ENCODE measurements at places on chromosomes 3 and 15.

- no peak for DNase-seq
These were observed 137.9 kb upstream of the LRIG1 start for GRCh38 chr3:66638717-66639116.

DNA sequence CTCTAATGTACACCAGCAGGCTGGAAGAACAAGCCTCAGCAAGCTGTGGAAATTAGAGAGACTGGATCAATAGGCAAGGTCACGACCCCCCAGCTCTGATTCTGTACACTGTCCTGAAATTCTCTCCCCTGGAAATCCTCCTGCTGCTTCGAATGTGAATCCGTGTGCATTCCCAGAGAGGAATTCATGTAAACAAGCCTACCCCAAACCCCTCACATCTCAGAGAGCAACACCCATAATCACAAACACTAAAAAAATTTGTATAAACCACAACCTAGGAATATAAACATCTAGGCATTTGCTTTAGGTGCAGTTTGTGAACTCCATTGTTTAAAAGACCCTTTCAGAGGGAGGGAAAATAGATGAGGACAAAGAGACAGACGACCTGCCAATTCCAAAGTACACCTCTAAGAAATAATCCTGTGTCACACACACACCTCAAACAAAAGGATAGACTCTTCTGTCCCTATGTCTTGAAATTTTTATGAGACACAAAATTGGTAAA, 325.2 kb downstream of the WDR72 start:
- no peak for DNase-seq

- no peak for DNase-seq
These were observed 106.3 kb downstream of the ZBTB20 start for GRCh38 chr3:115040673-115041286.

DNA sequence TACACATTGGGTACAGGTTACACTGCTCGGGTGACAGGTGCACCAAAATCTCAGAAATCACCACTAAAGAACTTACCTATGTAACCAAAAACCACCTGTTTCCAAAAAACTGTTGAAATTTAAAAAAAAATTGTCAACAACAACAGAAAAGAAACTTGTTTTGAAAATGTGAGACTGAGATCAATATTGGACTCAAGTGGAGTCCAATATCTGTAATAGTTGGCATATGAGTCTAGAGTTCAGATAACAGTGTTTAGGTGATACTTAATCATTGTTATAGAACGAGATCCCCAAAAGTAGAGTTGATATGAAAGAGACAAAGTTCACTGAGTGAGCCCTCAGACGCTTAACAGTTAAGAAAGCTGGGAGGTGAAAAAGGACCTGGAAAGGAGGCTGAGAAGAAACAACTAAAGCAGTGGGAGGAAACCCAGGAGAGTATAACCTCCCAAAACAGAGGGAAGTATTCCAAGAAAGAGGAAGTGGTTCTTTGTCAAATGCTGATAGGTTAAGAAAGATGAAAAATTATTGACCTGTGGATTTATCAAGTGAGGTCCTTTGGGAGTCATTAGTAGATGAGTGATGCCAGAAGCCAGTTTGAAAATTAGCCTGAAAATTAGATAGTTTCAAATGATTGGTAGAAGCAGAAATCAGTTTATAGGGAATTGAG, 388.6 kb upstream of the DPH6 start:
- DNase-seq, result no peak

DNA sequence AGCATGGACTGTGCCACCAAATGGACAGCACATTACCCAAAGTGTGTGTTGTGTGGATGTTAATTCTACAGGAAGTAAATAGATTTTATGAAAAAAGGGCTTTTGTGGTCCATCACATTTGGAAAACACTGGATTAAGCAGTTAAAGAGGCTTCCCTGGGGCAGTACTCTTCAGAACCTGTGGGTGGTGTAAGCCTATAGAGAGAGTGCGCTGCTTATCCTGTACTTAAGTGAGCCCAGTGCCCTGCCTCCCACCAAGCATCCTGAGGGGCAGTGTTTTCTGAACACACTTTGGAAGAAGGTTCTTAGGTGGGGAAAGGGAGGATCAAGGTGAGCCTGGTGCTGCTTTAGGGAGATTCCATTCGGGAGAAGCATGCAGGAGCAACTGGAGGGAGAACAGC, 10.9 kb downstream of the TTLL3 start:
- no peak for DNase-seq

- no peak for DNase-seq
These were observed 171.2 kb downstream of the ADAMTS17 start for GRCh38 chr15:100170291-100171210.

GRCh38 chr15:91956026-91956723, 102.7 kb downstream of the SLCO3A1 start:
- no peak for DNase-seq

DNA sequence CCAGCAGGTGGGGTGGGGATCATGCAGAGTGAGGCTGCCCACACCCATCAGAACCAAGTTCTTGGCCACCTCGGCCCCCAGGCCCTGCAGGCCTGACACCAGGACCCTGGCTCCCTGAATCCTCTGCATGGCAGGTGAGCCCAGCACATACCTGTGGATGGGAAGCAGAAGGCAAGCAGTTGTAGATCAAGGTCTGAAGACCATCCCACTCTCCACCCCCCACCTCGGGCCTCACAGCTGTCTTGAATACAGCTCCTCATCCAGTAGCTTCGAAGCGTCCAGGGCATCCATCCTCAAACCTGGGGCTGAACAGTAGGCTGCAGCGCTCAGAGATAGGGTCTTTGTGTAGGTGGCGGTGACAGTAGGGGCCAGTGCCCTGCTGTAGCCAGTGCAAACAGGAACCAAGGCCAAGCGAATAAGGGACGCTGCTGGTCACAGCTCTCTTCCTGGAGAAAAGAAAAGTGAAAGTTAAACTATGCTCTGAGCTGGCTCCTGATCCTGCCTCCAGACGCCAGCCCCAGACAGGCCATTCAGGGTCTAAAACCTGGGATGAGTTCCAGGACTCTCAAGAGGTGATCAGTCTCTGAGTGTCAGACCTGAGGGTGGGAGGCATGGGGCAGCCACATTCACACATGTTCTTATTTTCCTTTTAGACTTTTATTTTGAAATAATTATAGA, at the start of gene UBA7:
TSS of gene UBA7 (minus strand) at position 457 of the 678 bp plus-strand sequence. CDS start at position 291, 166 bp downstream.
- DNase-seq, result peak; percentile 83

DNA sequence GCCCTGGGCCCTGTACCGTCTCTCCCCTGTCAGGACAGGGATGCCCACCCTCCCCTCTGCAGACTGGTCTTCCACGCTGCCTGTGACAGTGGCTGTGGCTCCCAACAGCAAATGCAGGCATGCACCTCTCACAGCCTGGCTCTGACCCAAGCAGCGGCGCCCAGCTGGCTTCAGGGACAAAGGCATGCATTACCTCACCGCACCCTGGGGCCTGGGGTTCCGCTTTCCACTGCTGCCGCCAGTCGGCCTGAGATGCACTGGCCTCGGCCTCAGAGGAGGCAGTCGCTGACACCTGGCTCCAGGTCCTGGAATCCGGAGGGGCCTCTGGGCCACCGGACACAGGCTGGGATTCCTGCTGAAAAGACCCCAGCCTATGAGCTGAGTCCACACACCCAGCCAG, 70.3 kb downstream of the SCN5A start:
- no peak for DNase-seq

- no peak for DNase-seq
These were observed 1078.2 kb downstream of the ZPLD1 start for GRCh38 chr3:103513003-103513402.

- DNase-seq, result no peak
These were observed 914.5 kb upstream of the EPHA6 start for GRCh38 chr3:95899911-95900310.

DNA sequence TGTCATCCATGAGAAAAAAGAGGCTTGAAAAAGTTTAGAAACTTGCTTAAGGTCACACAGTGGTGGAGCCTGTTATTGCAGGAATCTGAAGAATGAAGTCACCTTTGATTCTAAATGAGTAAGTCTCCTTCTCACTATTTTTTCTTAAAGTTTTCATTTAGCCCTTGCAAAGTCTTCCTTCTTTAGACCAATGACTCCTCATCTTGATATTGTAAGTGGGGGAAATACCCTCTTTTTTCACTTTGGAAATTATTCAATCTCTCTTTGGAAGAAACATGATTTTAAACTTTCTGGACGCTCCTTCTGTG, 787 bp upstream of the SLMAP start:
- DNase-seq, result no peak

DNA sequence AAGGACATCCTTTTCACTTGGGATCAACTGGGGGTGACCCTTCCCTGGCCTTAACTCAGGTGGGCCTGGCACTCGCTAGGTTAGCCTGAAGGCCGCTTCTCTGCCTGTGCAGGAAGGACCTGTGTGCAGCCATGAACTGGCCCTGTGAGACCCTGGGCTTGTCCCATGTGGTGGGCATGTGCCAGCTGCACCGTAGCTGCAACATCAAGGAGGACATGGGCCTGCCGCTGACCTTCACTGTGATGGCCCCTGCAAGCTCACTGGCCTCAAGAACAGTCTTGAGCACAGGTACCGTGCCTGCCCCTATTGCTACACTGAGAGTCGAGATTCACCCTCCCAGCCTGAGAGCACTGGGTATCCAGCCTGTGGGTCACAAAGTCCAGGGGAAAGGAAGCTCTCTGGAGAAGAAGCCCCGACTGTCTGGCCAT, 43.0 kb downstream of the SAXO2 start:
- DNase-seq, result no peak

DNA sequence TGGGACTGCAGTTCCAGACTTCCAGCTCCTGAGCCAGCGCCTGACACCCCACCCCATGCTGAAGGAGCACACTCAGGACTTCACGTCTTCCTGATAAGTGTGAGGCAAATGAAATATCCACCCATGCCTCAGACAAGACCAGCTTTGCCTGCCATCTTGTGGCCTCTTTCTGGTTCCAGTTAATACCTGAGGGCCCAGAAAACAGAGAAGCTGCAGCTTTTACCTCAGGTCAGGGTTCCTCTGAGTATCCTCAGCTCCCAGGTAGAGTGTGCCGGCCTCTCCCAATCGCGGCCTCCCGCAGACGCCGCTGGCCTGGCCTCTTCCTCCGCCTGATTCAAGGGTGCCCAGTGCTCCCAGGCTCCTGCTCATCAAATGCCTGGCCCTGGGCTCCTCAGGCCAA, 5.1 kb upstream of the KLHL6 start:
- no peak for DNase-seq

- no peak for DNase-seq
These were observed 53.0 kb upstream of the GSK3B start for GRCh38 chr3:120147072-120147871.

GRCh38 chr3:46942076-46942475, 34.5 kb downstream of the CCDC12 start:
- DNase-seq, result no peak

DNA sequence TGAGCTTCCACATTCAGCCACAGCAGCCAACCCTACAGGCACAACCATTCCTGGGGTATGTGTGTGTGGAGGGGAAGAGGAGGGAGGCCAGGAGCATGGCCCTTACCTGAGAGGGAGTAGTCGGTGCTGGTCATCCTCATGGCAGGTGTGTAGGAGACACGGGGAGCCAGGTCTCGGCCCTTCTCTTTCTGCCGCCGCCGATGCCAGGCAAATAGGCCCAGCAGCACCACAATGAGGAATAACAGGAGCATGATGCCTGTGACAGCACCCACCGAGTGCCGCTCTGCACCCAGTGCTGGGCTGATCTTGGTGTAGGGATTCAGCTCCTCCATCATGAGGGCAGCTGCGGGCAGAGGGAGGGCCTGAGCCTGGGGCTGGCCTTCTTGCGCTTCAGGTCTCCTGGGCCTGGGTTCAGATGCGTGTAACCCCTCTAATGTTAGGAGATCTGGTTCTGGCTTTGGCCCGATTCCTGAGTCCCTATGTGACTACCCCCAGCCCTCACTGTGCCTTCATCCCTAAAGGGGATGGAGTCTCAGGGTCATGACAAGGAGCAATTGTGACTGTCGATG, 44.4 kb downstream of the RAB11A start:
- no peak for DNase-seq

- DNase-seq, result no peak
These were observed 830.9 kb upstream of the CFAP20DC start for GRCh38 chr3:59880717-59881116.

GRCh38 chr3:18301781-18302180, 123.4 kb downstream of the SATB1 start:
- DNase-seq, result no peak

DNA sequence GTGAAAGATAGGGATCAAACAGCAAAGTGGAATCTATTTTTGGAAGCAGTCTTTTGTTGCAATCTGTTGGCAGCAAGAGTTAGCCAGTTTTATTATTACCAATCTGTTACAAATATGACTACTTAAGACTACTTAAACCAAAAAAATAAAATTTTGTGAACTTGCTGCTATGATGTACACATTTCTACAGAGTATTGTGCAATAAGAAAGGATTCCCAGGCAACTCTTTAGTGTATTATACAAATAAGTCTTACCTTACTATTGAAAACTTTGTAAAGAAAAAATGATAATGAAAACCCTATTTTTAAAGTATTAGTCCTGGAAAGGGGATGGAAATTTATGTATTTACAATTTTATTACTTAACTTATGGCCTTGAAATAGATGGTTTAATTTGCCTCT, 44.7 kb downstream of the CADM2 start:
- DNase-seq, result no peak

DNA sequence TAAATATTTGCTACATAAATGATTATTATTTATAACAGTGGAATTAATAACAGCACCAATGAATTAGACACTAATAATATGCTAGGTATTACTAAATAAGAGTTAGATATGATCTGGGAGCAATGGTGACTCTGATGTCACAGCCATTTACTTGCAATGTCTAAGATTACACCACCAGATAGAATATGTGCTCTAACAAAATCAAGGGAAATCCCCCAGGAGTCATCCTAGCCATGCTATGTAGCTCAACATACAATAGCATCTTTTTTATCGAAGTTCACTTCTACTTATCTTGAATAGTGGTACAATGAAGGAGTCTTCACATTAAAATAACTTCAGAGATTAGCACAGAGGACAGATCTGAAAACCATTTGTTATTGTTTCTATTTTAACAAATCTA, 154.0 kb downstream of the FMN1 start:
- DNase-seq, result no peak

DNA sequence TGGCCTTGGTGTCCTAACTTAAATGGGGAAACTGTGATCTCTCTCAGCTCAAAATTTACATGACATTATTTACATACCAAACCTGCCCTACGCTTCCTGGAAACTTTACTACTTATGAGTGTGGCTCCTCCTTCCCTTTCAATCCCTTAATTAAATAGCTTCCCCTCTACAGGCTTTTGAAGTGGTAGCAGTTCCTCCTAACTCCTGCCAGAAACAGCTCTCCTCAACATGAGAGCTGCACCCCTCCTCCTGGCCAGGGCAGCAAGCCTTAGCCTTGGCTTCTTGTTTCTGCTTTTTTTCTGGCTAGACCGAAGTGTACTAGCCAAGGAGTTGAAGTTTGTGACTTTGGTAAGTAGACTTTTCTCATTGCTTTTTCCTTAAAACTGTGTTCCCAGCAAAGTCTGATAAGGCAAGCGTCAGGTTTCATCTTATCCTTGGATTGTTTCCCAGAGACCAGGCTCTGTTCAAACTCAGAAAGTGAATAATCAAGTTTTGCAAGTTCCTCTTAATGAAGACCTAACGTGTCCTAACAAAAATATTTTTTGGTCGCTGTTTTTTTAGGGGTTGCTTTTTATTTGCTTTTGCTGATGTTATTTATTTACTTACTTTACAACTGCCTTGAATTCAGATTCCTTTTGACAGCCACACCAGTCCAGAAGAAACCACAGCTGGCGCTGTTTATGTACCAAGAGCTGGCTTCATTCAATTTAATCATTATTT, at the start of gene ACP3:
TSS of gene ACP3 (plus strand) at position 179 of the 720 bp plus-strand sequence. CDS start at position 229, 50 bp downstream.
- no peak for DNase-seq
